T-helper 17 cell (primary cell): ENCODE measurements at places on chromosomes 2 and 18. TPM values are rescaled to one million over a fixed set of nuclear protein-coding genes. Genes with fewer than 3 reads are reported as not detected.

Gene SCN2A
- total RNA-seq = 0.07 TPM

- no peak for DNase-seq
- no peaks in the 10 kb centered on the region for H3K4me1 ChIP-seq
- no peak overlapping the region for H3K27ac ChIP-seq
Measured at GRCh38 chr2:180542511-180542910, 437.9 kb upstream of the UBE2E3 start.

GRCh38 chr2:232634206-232635150 is 1.1 kb downstream of the EFHD1 start:
- no peak overlapping the region for H3K27ac ChIP-seq
- peaks cover 54% of the 10 kb centered on the region for H3K27me3 ChIP-seq
- H3K4me3 ChIP-seq = peak overlapping the region; percentile 70
- no peak for DNase-seq

- H3K27me3 ChIP-seq = no peaks in the 10 kb centered on the region
- no peak for DNase-seq
- no peaks in the 10 kb centered on the region for H3K36me3 ChIP-seq
Measured at GRCh38 chr2:204015118-204015843, 78.7 kb downstream of the ICOS start.

- no peak overlapping the region for H3K4me3 ChIP-seq
- DNase-seq = no peak
- H3K36me3 ChIP-seq = no peaks in the 10 kb centered on the region
Measured at GRCh38 chr18:10142056-10142455, 228.2 kb downstream of the VAPA start.

Gene IMPA2
- total RNA-seq = 4.3 TPM

- H3K4me3 ChIP-seq = no peak overlapping the region
- H3K36me3 ChIP-seq = no peaks in the 10 kb centered on the region
- no peak overlapping the region for H3K27ac ChIP-seq
- H3K27me3 ChIP-seq = no peaks in the 10 kb centered on the region
- no peaks in the 10 kb centered on the region for H3K4me1 ChIP-seq
Measured at GRCh38 chr18:71115261-71115660, 826.4 kb downstream of the SOCS6 start.

DNA sequence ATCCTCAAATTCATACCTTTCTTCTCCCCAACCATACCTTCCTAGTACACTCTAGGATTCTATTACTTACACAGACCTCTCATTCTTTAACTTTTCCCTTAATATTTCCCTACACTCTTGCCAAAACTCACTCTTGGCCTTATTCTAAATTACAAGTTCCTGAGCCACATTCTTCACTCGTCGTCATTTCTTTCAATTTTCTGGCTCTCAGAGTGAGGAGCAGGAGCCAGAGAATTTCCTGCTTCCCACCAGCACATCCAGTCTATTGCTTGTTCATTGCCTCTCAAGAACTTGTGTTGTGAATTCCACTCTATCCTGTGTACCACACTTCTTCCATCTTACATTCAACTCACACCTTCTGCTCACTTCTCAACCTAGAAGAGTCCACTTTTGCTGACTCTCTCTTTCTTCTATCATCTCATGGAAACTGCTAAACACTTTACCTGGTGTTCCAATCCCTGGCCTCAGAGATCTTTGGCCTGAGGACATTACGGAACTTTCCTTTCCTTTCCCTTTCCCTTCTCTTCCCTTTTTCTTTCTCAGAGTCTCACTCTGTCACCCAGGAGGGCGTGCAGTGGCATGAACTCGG is 171.6 kb downstream of the PLCL1 start:
- no peak for DNase-seq
- no peak overlapping the region for H3K4me3 ChIP-seq
- H3K4me1 ChIP-seq = peaks cover 16% of the 10 kb centered on the region
- no peak overlapping the region for H3K27ac ChIP-seq
- no peaks in the 10 kb centered on the region for H3K27me3 ChIP-seq

DNA sequence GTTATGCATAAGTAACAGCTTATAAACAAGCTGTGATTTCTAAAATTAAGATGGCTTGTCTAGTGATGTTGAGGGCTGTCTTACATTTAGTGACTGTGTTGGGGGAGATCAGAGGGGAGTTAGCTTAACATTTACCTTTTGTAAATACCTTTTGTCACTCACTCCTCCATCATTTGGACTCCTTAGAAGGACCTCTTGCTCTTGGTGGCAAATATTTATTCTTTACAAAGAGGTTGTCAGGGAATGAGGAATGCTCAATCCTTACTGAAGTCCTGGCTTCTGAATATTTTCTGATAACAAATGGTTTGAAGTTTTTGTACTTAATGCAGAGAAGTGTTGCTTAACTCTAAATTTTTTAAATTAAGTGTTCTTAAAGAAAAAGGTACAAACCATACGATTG is 438.8 kb upstream of the FAM98A start:
- H3K27ac ChIP-seq = no peak overlapping the region
- no peaks in the 10 kb centered on the region for H3K36me3 ChIP-seq
- H3K4me3 ChIP-seq = no peak overlapping the region
- H3K4me1 ChIP-seq = no peaks in the 10 kb centered on the region

GRCh38 chr2:150388289-150388625 is 99.2 kb downstream of the RND3 start:
- H3K4me3 ChIP-seq = no peak overlapping the region
- no peak overlapping the region for H3K27ac ChIP-seq
- H3K27me3 ChIP-seq = no peaks in the 10 kb centered on the region
- DNase-seq = no peak
- no peaks in the 10 kb centered on the region for H3K4me1 ChIP-seq

DNA sequence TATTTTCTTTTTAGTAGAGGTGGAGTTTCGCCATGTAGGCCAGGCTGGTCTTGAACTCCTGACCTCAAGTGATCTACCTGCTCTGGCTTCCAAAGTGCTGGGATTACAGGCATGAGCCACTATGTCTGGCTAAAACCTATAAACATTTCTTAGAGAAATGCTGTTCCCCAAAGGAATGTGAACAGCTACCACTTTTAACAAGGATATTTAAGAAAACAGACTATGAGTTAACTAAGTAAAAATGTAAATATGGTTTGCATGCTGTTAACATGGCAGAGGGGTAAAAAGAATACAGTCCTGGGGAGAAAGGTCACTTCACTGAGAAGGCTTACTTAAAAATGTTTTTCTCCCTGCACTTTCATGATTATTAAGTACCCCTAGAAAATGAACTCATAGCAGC is 57.1 kb downstream of the SLC16A14 start:
- no peak overlapping the region for H3K4me3 ChIP-seq
- no peak for DNase-seq
- peaks cover 5% of the 10 kb centered on the region for H3K36me3 ChIP-seq
- H3K4me1 ChIP-seq = peaks cover 3% of the 10 kb centered on the region

DNA sequence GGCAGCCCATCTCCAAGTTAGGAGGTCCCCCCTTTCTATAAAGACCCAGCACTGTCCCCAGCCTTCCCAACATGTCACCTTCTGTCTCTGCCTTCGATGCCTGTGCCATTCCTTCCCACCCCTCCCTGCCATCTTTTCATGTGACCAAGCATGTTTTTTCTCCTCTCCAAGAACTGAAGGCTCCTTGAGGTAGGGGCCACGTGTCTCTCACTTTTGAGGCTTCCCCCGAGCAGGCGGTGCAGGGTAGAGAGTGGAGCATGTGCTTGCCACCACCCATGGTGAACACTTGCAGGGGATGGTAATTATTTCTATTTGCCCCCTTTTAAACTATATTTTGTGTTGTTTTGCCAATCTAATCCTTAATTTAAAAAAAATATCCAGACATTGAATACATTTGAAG is 168.4 kb downstream of the ACKR3 start:
- DNase-seq = no peak
- H3K4me1 ChIP-seq = peaks cover 2% of the 10 kb centered on the region
- no peaks in the 10 kb centered on the region for H3K36me3 ChIP-seq

GRCh38 chr2:197571627-197572271 is 55.9 kb downstream of the MOB4 start:
- H3K27ac ChIP-seq = no peak overlapping the region
- no peaks in the 10 kb centered on the region for H3K4me1 ChIP-seq
- H3K36me3 ChIP-seq = no peaks in the 10 kb centered on the region
- H3K27me3 ChIP-seq = no peaks in the 10 kb centered on the region
- H3K4me3 ChIP-seq = no peak overlapping the region
- DNase-seq = no peak

DNA sequence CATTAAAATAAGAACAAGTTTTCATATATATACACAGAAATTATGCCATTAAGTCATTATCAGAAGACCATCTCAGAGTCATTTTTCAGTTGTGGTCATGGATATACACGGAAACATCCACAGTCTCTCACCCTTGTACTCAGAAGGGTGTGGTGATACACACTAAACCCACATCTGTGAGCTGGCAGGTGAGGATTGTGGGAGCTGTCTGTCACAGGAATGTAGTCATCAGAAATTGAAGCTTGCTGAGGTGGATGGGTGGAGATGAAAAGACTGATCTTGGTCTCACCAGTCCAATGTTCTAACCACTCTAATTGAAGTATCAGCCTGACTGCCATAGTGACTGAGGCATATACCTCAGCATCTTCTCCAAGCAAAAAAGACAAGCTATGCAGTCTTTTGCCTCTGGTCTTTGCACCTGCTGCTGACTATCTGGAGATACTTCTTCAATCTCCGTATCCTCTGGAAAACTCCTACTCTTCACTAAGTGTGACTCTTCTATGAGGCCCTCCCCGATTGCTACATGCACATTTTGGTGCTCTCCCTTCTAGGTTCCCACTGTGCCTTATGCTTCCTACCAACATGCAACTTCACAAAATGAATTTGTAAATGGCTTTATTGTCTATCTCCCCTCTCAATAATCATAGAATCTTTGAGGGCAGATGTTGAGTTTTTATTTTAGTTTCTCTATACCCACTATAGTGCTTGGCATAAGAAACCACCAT is 232.8 kb downstream of the DYM start:
- H3K4me3 ChIP-seq = peak overlapping the region; percentile 71
- no peaks in the 10 kb centered on the region for H3K27me3 ChIP-seq
- peak overlapping the region; percentile 84 for H3K27ac ChIP-seq

DNA sequence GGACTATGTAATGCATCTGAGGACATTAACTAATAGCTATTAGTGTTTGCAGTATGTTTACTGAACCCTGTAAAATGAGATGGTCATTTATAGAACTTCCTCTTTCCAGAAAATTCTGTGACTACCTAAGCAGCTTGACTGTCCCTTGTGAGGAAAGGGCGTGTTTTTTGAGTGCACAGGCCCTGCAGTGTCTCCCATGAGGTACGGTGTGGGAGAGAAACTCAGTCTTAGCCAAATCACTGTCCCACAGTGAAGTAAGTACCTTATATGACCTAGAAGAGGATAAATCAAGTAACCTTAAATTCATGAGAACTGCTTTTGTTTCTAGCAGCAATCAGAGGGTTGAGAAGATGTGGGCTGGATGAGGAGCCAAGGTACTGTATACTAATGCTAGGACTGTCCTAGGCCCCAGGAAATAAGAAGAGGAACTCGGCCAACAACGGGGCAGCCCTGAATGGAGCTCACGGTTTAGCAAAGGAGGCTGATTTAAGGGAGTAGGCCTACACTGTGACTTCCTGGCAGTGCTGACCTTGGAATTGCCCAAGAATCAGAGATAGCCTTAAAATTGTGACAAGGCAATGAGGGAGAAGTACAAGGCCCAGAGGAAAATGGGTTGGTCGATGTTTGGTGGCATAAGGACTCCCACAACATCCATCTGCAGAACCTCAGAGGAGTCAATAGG is 103.5 kb upstream of the CTAGE1 start:
- H3K27me3 ChIP-seq = no peaks in the 10 kb centered on the region
- no peaks in the 10 kb centered on the region for H3K4me1 ChIP-seq
- no peaks in the 10 kb centered on the region for H3K36me3 ChIP-seq
- no peak overlapping the region for H3K4me3 ChIP-seq

DNA sequence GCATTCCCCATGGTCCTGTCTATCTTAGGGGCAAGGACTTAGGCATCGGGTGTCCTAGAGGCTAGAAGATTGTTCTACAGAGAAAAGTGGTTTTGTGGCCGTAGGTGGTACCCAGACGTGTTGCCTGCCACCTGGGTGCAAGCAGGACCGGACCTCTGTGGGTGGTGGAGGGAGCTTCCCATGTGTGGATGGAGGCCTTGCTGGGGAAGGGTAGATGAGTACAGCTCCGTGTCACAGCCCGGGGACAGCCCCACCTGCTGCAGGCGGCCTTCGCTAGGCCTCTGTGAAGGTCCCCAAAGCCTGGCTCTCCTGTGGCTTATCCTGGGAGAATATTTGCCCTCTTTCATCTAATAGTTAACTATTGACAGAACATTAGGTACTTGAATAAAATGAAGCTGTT is 25.3 kb downstream of the CTIF start:
- peak overlapping the region; percentile 37 for H3K27ac ChIP-seq
- H3K27me3 ChIP-seq = peaks cover 20% of the 10 kb centered on the region
- H3K4me3 ChIP-seq = no peak overlapping the region
- no peak for DNase-seq
- H3K36me3 ChIP-seq = no peaks in the 10 kb centered on the region

GRCh38 chr18:22613788-22614187 is 196.1 kb upstream of the CTAGE1 start:
- H3K4me3 ChIP-seq = no peak overlapping the region
- peaks cover 5% of the 10 kb centered on the region for H3K27me3 ChIP-seq
- no peaks in the 10 kb centered on the region for H3K36me3 ChIP-seq
- no peak for DNase-seq

Gene ACTG2
- total RNA-seq = not detected

DNA sequence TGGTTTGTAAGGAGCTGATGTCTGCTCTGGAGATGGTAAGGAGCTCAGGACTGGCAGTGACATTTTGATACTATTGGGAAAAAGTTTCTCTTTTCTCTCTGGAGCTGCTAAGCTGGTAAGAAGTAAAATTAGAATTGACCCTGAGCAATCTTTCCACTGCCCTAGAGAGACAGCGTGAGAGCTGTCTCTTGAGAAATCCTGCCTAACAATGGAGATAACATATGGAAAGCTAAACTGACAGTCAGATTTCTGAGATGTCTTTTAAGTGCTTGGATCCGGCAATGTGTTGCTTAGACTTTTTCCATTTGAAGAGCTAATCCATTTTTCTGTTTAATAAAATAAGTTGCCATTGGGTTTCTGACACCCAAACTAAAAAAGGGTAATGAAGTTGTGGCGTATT is 302.4 kb downstream of the KCNS3 start:
- H3K27ac ChIP-seq = no peak overlapping the region
- H3K4me3 ChIP-seq = no peak overlapping the region
- no peak for DNase-seq
- H3K36me3 ChIP-seq = no peaks in the 10 kb centered on the region

DNA sequence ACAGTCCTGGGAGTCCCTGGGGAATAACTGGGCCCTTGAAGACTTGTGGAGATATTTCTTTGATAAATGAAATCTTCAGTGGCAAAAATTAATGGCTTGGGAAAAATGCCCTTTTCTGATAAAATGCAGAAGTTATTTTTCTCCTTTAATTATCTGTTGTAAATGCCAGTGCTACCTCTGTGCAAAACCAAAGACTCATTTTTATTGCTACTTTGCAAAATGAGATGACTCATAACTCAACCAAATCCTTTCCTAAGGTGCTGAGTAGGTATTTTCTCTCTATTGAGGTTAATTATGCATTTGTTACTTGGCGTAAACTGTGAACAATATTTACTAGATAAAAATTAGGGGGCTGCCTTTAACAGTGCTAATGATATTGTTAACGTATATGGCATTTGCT is 163.9 kb downstream of the DOK6 start:
- no peak overlapping the region for H3K4me3 ChIP-seq
- H3K27ac ChIP-seq = no peak overlapping the region
- H3K27me3 ChIP-seq = no peaks in the 10 kb centered on the region
- H3K4me1 ChIP-seq = no peaks in the 10 kb centered on the region
